Hematopoietic multipotent progenitor cell (in vitro differentiated cells): ENCODE measurements at places on chromosomes 7 and 10.

- no peak for DNase-seq
Observed at GRCh38 chr7:147478796-147479195, 1111.8 kb upstream of the C7orf33 start.

DNA sequence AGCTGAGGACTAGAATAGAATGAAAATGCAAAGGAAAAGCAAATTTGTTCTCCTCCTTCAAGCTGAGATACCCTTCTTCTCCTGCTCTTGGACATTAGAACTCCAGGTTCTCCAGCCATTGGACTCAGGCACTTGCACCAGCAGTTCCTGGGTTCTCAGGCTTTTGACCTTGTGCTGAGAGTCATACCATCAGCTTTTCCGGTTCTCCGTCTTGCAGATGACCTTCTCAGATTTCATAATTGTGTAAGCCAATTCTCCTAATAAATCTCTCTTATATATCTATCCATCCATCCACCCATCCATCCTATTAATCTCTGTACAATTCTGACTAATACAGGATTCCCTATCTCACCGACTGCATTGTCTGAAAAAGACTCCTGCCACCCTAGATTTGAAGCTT lies 108.3 kb downstream of the AHR start:
- DNase-seq, result no peak

- no peak for DNase-seq
Observed at GRCh38 chr10:94500063-94500462, 45.5 kb upstream of the HELLS start.

- DNase-seq, result no peak
Observed at GRCh38 chr7:156376317-156376716, 264.3 kb upstream of the RNF32 start.

GRCh38 chr7:33893377-33893776 lies 12.0 kb upstream of the BMPER start:
- DNase-seq, result no peak

DNA sequence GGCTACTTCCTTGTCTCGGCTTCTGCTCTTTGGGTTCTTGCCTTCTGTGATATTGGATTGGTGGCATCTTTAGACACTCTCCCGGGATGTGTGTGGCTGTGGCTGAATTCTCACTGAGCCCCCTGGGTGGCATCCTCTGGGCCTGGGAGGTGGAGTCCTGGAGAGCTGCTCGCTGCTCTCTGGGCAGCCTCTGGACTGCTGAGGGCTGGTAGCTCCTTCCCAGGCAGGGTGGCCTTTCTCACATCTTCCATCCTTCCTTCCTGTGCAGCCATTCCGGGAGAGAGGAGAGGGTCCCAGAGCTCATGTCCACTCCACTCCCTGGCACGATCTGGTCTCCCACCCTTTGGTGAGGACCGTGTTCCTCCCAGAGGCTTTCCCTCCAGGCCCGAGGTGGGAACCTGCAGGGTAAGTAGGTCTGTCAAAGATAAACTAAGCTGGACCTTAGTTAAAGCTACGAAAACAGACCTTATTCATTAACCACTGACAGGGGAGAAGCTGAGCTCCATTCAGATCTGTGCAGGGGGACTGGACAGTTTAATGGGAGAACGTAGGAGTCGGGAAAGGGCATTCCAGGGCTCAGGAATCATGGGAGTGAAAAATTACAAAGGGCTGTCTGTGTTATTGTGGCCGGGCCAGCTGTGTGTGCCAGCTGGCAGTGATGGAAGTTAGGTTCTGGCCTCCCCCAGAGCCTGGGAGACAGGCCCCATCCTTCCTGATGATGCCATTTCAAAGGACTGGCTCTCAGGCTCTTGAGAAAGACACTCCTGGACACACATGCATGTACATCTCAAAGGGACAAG lies 8.7 kb downstream of the ATP6V0E2 start:
- no peak for DNase-seq

DNA sequence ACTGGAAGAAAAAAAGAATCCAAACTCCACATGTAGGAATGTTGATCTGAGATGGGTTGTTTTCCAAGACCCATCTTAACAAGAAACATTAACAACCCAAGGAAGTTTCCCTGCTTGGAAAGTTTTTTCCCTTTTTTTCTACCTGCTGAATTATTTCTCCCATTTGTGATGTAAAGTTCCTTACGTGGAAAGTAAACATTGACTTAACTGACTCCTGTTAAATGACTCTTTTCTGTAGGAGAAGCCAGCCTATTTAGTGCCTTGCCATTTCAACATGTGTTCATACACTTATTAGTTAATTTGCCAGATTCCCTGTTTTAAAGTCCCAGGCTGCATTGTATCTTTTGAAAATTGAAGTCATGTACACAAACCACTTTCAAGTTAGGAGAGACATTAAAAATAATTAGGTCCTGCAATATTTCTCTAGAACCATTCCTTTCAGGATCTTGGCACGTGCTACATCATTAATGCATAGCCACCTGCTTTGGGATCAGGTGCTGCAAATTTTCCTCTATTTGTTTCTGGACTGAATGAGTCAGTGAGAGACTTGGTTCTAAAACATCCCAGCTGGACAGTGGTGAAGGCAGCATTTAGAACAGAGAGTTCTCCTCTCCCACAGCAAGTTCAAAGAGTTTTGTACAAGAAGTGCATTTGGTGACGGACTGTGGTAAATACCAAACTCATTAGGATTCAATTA lies 698.5 kb downstream of the SUGCT start:
- DNase-seq, result no peak

DNA sequence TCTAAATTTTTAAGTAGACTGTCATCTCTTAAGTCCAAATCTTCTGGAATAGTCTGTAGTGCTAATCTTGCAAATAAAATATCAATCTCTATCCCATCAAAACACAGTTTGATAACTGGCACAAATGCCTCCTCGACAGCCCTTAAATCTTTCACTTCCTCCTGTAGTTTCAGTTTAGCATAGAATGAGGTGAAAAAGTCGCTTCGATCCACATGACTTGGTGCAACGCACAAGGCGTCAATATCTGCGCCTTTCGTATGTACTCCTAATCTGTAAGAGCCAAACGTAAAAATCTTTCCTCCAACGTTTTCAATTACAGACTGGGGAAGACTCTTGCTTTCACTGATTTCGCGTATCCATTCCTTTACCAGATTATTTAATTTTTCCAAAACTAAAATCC lies 603 bp downstream of the PAPOLB start:
- no peak for DNase-seq

DNA sequence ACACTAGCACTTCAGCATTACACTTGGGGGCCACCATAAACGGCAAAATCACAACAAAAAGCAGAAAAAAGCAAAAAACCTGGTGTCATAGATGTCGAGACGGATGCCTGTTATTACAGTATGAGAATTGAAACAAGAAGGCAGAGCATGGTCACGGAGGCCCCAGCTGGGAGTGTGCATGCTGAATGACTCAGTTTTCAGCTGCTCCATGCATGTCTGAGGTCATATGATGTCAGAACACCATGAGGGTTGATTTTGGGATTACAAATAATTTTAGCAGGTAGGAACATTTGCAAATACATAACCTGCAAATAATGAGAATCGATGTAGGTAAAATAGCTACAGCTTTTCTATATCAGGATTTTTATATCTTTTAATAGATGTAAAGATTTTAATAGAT lies 19.1 kb downstream of the ZMYND11 start:
- no peak for DNase-seq

DNA sequence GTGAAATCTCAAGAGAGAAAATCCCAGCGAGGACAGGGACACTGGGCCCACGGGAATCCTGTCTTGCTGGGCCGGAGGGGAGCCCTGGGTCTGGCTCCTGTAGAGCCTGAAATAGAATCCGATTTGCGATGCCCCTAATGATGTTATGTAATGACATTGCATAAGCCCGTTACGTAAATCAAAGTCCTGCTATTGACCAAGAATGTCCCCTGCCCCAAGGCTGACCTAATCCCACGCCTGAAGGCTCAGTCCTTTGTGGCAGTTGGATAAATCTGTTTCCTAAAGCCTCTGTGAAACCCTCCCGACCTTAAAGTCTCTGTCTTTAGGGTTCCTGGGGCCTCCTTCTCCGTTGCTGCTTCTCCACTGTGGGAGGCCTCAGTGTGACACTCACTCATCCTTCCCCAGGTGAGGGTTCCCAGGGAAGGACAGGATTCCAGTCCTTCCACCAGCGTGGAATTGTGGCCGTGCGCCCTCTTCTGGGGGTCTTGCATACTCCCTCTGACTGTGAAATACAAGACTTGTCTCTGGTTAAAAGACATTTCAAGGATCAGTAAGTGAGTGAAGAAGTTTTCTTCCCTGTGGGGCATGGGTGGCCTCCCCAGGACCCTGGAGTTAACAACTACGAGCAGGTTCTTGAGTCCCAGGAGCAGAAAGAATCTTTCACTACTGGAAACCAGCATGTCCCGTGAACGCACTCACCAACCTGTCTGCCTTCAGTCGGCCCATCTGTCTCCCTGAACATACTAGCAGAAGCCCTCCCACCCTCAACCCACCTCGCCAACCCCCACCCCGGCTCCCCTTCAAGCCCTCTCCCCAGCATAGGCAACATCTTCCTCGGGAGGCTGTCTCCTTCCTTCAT lies 19.8 kb downstream of the ZNF467 start:
- no peak for DNase-seq

- no peak for DNase-seq
Observed at GRCh38 chr7:51298912-51299311, 17.7 kb downstream of the COBL start.

GRCh38 chr10:34780818-34781380 lies 34.2 kb downstream of the PARD3 start:
- peak; percentile 19 for DNase-seq

DNA sequence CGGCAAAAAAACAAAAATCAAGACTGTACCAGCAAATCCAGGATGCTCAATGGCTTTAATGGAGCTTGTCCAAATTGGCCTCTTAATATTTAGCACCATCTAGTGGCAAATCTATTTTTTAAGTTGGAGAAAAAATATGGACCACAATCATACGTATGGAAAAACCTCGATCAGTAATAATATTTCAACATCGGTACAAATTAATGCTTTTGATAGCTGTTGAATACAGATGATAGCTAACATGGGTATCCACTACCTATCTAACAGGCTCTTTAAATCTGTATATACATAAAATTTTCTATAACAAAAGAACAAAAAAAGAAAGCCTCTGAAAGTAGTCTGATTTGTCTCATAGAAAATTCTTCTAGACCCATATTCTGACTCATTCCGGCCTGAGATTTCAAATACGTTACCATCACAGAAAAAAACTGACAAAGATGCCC lies 29.2 kb downstream of the COA1 start:
- peak; percentile 31 for DNase-seq

DNA sequence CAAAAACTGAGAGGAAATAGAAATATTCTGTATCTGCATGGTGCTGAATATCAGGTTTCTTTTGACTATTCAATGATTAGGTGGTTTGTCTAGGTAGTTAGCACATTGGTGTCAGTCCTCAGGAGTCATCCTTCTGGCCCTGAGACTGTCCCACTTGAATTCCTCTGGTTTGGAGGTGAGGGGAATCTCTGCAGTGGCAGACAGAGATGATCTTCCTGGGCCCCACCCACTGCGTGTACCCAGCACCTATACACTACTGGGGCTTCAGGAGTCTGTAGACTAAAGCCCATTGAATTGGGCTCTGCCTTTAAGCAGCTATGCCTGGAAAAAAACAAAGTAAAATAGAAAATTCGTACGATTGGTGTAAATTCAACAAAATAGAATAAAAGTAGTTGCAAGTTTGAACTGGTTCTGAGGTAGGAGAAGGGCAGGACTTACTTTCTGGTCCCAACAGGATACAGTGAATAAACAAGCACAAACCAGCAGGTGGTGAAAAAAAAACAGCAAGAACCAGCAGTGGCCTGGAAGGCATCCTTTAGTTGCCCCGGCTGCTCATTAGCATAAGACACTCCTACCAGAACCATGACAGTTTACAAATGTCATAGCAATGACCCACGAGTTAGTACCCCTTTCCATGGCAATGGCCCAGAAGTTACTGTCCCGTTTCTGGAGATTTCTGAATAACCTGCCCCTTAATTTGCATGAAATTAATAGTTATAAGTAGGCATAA lies 1.7 kb downstream of the LIPM start:
- DNase-seq, result no peak

- DNase-seq, result no peak
Observed at GRCh38 chr7:93053949-93054943, 63.5 kb downstream of the SAMD9 start.

DNA sequence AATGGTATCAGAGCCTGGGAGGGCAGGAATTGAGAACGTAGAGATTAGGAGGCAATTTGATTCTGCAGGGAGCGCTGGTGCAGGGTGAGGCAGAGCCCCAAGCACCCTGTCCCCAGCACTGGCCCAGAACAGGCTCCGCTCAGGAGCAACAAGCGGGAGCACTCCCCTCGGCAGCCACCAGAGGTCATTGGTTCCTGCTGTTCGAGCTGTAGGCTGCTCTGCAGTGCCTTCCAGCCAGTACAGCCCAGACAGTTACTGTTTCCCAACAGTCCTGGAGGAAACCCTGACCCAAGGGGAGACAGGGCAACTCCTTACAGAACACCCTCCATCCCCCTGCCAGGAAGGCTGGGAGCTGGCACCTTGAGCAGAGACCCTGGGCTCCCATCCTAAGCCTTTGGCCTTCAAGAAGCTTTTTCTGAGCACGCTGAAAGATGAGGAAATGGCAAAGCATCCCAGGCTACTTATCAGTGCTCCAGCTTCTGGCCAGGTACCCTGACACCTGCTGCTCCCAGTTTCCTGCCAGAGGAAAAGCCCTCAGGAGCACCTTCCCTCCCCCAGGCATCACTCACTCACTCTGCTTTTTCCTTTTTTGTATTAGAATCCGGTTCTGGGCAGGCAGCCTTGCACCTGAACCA lies 71.2 kb upstream of the EFCAB10 start:
- DNase-seq, result no peak

GRCh38 chr7:81201188-81201587 lies 282.3 kb upstream of the SEMA3C start:
- DNase-seq, result no peak

DNA sequence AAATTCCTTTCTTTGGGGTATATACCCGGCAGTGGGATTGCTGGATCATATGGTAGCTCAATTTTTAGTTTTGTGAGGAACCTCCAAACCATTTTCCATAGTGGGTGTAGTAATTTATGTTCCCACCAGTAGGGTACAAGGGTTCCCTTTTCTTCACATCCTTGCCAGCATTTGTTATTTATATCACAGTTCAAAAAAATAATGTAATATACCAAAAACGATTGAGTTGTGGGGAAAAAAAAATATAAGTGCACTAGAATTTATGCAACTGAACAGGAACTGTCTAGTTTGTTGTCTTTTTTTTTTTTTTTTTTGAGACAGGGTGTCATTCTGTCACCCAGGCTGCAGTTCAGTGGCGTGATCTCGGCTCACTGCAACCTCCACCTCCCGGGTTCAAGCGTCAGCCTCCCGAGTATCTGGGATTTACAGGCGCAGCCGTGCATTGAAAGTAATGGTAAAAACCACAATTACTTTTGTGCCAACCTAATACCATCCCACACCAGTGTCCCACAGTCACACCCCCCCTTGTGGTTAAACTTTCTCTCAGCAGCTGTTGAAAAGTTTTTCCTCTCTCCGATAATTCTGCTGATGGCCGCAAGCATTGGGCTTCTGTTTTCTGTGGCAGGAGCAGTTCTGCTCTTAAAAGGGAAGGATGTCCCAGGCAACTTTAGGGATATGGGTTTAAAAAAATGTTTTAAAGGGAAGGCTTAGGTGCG lies 6.8 kb upstream of the LAT2 start:
- peak; percentile 76 for DNase-seq
